ENCODE measurements at places on chromosomes 1 and 21. TPM values are rescaled to one million over a fixed set of nuclear protein-coding genes. Genes with fewer than 3 reads are reported as not detected.

DNA sequence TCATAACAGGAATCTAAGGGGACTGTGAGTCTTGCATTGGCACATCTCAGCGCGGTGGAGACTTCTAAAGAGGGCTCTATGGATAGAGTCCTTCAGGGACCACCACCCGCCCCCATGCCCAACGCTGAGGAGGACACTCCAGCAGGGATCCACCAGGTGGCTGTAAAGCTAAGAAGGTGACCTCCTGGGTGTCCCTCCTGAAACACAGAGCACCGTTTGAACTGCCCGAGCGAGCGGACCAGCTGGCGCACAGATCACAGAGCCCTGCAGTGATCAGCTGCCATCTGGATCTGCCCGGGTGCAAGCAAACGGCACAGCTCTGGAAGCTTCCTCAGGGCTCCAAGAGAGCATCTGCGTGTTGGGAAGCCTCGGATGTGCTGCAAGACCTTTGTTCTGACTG is 51.3 kb upstream of the LYST start:
- H3K27me3 ChIP-seq = no peaks in the 10 kb centered on the region
- peaks cover 79% of the 10 kb centered on the region for H3K4me1 ChIP-seq
- no peak overlapping the region for H3K4me3 ChIP-seq
- no peaks in the 10 kb centered on the region for H3K36me3 ChIP-seq
- DNase-seq = no peak
- H3K27ac ChIP-seq = peak overlapping the region; percentile 91

Gene NLRP3
- total RNA-seq = not detected

Gene CLDN14
- not detected for total RNA-seq

- no peaks in the 10 kb centered on the region for H3K27me3 ChIP-seq
- no peaks in the 10 kb centered on the region for H3K36me3 ChIP-seq
- H3K4me3 ChIP-seq = no peak within 1 kb of the TSS
- DNase-seq = peak; percentile 61
- H3K4me1 ChIP-seq = peaks cover 20% of the 10 kb centered on the region
- H3K27ac ChIP-seq = no peak within 1 kb of the TSS
Observed at GRCh38 chr1:21811875-21812305, at the start of gene LDLRAD2. Gene LDLRAD2 (plus strand): TSS chr1:21812265. CDS start chr1:21812452, 187 bp downstream.

- H3K27ac ChIP-seq = peak overlapping the region; percentile 95
- peak overlapping the region; percentile 97 for H3K4me3 ChIP-seq
- H3K36me3 ChIP-seq = peaks cover 22% of the 10 kb centered on the region
- peaks cover 34% of the 10 kb centered on the region for H3K4me1 ChIP-seq
Observed at GRCh38 chr1:201468501-201468843, 516 bp downstream of the PHLDA3 start.

All from PC-9 (cell line).